ENCODE measurements at places on chromosomes 5 and 9.

DNA sequence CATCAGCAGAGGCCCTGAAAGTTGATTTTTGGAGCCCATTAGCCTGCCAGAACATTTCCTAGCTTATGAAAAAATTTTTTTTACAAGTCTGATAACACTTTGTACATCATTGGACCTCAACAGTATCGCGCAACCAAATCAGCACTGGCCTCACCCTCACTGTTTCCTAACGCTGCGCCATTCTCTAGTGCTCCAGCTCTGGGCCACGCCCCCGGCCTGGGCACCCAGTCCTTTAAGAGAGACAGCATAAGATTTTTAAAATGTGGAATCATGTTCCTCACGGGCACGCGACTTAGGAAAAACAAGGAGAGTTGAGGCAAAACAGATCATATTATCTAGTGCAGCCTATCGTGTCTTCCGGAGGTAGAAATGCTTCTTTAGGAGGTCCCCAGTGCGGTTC lies 114.5 kb downstream of the BOD1 start:
- no peaks in the 10 kb centered on the region for H3K27me3 ChIP-seq
- H3K36me3 ChIP-seq: no peaks in the 10 kb centered on the region
- no peak overlapping the region for H3K4me3 ChIP-seq
- DNase-seq: no peak
- H3K4me1 ChIP-seq: peaks cover 50% of the 10 kb centered on the region
- peak overlapping the region; percentile 76 for H3K27ac ChIP-seq

GRCh38 chr5:24433555-24433954 lies 211.2 kb downstream of the CDH10 start:
- no peak for DNase-seq
- H3K27me3 ChIP-seq: no peaks in the 10 kb centered on the region
- no peak overlapping the region for H3K27ac ChIP-seq

DNA sequence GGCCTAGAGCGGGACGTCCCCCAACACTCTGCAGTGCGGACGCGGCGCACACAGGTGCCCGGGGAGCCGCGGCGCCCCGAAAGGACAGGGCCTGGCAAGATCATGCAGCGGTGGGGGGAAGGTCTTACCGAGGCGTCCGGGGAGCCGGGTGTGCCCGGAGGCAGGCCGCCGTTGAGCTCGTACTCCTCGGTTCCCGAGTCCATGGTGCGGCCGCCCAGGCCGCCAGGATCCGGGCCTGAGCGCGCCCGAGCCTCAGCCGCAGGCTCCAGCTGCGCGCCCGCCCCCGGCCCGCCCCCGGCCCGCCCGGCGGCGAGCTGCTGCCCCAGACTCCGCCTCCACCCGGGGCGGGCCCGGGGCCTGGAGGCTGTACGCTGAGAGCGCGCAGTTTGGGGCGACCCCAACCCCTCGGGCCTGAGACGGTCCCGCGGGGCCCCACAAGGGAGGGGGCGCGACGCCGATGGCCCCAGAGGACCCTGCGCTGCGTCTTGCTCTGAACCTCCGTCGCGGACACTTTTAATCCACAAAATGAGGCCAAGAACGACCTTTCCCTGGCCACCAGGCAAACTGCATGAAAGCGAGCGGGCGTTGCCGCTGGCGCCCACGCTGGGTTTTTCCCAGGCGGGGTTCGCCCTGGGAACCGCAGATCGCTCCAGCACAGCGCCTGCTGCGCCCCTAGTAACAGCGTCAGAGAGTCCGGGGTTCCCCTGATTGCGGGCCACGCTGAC lies at the start of gene NINJ1:
TSS of gene NINJ1 (minus strand) at position 237 of the 725 bp plus-strand sequence. CDS start at position 203, 34 bp downstream.
- no peaks in the 10 kb centered on the region for H3K36me3 ChIP-seq
- H3K4me1 ChIP-seq: peaks cover 63% of the 10 kb centered on the region
- peak within 1 kb of the TSS; percentile 95 for H3K27ac ChIP-seq
- no peaks in the 10 kb centered on the region for H3K27me3 ChIP-seq
- peak; percentile 56 for DNase-seq

- H3K27me3 ChIP-seq: no peaks in the 10 kb centered on the region
- H3K27ac ChIP-seq: no peak overlapping the region
- no peaks in the 10 kb centered on the region for H3K4me1 ChIP-seq
- DNase-seq: no peak
- H3K36me3 ChIP-seq: no peaks in the 10 kb centered on the region
These were observed 27.9 kb upstream of the CEMIP2 start for GRCh38 chr9:71796100-71796767.

GRCh38 chr9:90921104-90921503 lies 119.5 kb downstream of the SYK start:
- DNase-seq: peak; percentile 99
- H3K4me3 ChIP-seq: no peak overlapping the region
- H3K36me3 ChIP-seq: no peaks in the 10 kb centered on the region
- H3K27ac ChIP-seq: peak overlapping the region; percentile 81

DNA sequence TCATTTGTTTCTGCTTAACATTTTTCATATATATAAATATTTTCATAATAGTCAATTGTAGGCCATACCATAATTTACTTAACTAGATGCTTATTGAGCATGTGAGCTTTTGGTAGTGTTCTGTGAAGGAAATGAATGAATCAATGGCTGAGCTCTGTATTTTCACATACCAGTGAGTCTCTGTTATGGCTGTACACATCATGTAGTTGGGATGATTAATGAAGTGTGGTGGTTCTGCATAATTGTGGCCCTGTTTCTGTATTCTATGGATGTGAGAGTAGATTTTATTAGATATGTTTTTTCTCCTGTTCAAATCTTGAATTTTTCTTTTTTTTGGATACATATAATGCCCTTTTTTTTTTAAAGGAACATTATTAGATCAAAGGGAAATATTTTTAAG lies 56.2 kb downstream of the CTNNA1 start:
- no peak for DNase-seq
- H3K27ac ChIP-seq: no peak overlapping the region
- H3K36me3 ChIP-seq: no peaks in the 10 kb centered on the region
- no peaks in the 10 kb centered on the region for H3K4me1 ChIP-seq
- H3K27me3 ChIP-seq: no peaks in the 10 kb centered on the region
- no peak overlapping the region for H3K4me3 ChIP-seq

Measured in gastrocnemius medialis (tissue), 4 donors.